Breast epithelium (tissue), 4 donors: ENCODE measurements at places on chromosomes 1 and 21. TPM values are rescaled to one million over a fixed set of nuclear protein-coding genes. Genes with fewer than 3 reads are reported as not detected.

The PRR9 gene
- not detected for total RNA-seq

The RIPPLY3 gene
- total RNA-seq = not detected

The MYOM3 gene
- 0.98 TPM for total RNA-seq

The MAEL gene
- total RNA-seq = not detected

DNA sequence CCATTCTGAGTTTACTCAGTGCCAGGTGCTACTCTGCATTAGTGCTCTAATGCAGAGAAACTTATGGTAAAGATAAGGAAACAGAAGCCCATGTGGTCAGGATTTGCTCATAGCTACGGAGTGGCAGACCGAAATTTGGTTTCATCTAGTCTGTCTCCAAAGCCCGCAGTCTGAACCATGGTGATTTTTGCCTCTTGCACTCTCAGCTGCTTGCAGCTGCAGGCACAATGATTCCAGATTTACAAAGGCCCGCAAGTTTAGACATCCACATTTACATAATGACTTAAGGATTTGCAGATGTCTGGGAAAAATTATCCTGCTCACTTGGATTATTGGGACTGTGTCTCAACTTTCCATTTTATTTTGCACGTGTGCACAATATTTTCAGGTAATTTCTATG is 161.3 kb upstream of the KCNJ6 start:
- DNase-seq = no peak

GRCh38 chr1:213666113-213666512 is 321.7 kb upstream of the PROX1 start:
- DNase-seq = no peak

GRCh38 chr1:224061436-224061835 is 52.5 kb upstream of the FBXO28 start:
- no peak for DNase-seq

- no peak for DNase-seq
Observed at GRCh38 chr1:180185281-180185680, 30.6 kb downstream of the QSOX1 start.

GRCh38 chr21:24658026-24658425 is 949.3 kb downstream of the MRPL39 start:
- DNase-seq = no peak

The GPR25 gene
- total RNA-seq = not detected

The TNFAIP8L2 gene
- total RNA-seq = 5.6 TPM

DNA sequence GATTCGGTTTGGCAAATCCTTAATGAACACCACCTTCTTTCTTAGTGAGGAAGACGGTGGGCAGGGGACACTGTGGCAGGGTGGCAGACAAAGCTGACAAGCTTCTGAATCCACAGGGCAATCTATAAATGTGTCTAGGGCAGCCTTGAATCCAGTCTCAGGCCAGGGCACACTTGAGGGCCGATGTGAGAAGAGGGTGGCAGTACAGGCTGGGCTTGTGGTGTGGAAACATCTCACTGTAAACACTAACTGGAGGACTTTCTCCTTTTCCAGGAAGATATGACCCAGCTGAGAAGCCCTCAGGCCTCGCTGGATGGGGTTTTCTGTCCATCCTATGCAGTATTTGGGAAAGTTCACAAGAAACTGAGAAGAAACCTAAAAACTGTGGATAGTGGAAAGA is 46.5 kb downstream of the PKP1 start:
- DNase-seq = no peak

The GUCA2A gene
- total RNA-seq = not detected

The ADGRL2 gene
- 74.7 TPM for total RNA-seq

The TMEM240 gene
- 3.8 TPM for total RNA-seq

DNA sequence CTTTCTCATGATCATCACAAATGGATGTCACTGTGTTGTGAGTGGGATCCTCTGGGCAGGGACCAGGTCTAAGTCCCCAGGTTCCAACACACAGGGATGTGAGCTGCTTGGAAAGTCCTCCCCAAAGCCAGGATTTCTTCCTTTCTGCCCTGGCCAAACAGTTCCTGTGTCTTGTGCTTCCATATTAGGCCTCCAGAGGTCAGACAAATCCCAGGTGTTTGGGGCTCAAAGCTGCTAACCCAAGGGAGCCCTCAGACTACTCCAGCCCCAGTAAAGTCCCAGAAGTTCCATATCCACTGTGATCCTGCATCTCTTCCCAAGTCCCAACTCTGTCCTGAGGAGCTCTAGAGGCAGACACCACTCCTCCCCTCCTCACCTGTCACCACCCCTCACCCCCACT is 27.7 kb upstream of the MAGOH start:
- no peak for DNase-seq

- no peak for DNase-seq
Observed at GRCh38 chr1:87155648-87156047, 173.0 kb upstream of the LMO4 start.

The LRRC53 gene
- total RNA-seq = not detected

The RCSD1 gene
- total RNA-seq = 12.0 TPM

- no peak for DNase-seq
Observed at GRCh38 chr1:25711555-25712298, 88.3 kb upstream of the SELENON start.

- DNase-seq = no peak
Observed at GRCh38 chr1:97864615-97865014, 56.2 kb downstream of the DPYD start.

DNA sequence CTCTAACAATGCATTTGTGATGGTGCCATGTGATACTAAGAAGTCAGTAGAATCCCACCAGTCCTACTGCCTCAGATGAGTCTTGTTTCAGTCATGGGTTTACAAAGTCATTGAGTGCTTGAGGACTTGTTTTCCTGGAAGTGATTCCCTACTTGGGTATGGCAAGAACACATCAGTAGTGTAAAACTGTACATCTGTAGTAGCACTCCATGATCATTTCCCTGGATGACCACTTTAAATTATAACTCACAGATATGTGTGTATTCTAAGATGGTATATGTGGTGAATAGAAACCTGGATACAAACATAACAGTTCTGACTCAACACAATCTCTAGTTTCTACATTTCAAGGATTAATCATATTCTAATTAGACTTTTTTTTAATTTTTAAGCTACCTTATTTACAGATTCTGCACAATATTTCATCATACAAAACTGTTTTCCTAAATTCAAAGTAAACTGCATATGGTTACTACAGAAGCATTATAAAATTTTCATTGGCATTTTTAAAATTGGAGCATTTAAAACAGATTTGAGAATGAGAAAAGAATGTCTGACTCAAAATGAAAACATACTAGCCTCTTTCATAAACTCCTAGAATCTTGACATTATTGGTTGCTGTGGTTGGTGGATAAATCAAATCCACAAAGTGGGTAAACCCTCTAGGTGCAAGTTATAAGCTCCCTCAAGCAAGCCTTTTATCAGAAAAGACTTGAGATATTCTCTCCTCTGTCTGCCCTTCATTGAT is 6.8 kb upstream of the PSMG1 start:
- no peak for DNase-seq

DNA sequence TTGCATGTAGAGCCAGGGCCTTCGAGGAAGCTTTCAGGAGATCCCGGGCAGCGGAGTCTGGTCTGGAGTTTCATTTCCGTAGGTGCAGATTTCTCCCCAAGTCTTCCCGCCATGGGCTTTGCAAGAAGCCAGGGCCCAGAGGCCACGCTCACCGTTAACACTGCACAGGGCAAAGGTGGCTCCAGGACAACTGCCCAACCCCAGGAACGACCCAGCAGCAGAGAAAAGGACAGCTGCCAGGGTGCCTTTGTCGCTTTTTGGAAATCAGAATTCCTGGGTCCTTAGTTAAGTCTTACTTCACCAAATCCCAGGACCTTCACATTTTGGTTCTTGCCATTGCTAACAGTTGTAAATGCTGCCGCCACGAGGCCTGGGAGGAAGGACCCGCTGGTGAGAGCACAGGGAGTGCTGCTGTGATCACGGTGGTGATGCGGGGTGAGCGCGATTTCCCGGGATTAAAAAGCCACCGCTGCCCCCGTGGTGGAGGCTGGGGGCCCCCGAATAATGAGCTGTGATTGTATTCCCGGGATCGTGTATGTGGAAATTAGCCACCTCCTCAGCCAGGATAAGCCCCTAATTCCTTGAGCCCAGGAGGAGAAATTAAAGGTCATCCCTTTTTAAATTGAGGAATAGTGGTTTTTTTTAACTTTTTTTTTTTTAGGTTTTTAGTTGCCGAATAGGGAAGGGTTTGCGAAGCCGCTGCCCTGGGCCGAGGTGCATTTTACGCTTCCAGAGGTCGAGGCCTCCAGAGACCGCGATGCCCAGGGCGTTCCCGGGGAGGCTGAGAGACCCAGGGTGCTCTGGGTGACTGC is 8.2 kb downstream of the SIM2 start:
- DNase-seq = no peak

The LDLRAP1 gene
- 10.7 TPM for total RNA-seq

- no peak for DNase-seq
Observed at GRCh38 chr1:82586473-82586872, 785.7 kb downstream of the ADGRL2 start.

The PGBD5 gene
- 0.59 TPM for total RNA-seq

DNA sequence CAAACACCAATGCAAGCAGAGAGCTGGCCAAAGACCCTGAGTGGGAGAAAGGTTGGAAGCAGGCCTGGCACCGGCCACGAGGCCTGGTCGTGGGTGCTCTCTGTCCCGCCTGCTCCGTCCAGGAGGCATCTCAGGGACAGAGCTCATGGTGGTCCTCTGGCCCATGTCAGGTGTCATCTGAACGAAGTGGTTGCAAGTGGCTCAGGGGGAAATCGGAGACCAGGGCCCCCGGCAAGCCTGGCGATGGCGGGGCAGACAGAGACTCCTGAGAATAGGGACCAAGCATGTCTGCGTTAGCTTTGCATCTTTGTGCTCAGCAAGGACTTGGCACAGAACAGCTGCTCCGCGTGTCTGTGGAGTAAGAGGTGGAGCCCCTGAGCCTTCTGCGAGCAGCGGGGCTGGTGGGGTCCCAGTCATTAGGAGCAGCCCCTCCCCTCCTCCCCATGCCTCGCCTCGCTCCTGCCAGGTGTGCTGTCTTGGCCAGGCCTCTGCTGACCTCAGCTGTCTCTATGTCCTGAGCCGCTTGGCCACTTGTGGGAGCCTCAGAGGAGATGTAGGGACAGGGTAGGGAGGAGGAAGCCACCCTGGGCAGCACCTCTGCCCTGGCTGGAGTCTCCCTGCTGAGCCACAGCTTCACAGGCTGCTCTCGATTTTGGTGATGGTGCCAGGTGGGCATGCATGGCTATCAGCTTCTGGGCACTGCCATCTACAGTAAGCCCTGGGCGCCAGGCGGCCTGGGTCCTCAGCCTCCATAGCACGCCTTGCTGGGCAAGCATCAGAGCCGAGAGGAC is 362.9 kb upstream of the VAMP3 start:
- DNase-seq = peak; percentile 7

The TRAF3IP3 gene
- total RNA-seq = 4.6 TPM

GRCh38 chr1:39110882-39111281 is 84.7 kb downstream of the NDUFS5 start:
- no peak for DNase-seq

DNA sequence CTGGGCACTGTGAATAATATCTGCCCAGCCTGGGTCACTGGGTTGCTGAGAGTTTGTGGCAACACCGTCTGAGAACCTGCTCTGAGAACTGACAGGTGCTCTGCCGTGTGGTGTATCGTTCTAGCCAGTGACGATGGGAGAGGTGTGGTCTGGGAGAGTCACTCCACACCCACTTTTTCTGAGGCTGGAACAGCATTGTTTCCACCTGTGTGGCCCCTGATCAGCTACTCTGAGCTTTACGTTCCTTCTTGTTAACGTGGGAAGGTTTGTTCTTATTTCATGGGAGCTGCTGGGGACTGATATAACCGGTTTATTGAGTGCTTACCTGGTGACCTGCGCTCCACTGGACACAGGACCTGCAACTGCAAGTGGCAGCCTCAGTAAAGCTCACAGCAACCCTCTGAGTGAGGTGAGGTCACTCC is 34.8 kb upstream of the TENT5C start:
- DNase-seq = peak; percentile 53

DNA sequence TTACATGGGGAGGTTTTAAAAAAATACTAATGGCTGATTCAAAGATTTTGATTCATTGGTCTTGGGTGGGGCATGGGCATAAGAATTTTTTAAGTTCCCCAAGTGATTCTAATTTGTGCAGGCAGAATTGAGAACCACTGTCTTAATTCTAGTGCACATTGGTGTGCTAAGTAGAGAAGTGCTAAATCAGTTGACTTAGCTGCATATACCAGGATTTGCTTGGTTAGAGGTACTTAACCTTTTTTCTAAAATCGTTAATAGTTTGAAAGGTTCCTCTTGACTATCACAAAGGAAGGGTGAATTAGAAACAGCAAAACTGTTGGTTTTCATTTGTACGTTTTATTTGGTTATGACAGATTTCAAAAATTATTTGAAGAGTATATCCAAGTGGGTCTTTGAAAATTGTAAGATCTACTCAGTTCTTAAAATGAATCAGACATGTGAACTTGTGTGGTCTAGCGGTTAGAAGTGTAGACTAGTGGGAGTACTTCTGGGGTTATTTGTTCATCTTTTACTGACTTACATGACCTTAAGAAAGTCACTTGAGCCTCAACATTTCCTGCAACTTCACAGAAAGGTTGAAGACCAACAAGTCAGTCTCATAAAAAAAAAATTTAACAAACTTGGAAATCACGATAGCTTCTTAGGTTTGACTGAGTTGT is 66.7 kb downstream of the RPAP2 start:
- DNase-seq = no peak

The ZNF695 gene
- total RNA-seq = 1.1 TPM

DNA sequence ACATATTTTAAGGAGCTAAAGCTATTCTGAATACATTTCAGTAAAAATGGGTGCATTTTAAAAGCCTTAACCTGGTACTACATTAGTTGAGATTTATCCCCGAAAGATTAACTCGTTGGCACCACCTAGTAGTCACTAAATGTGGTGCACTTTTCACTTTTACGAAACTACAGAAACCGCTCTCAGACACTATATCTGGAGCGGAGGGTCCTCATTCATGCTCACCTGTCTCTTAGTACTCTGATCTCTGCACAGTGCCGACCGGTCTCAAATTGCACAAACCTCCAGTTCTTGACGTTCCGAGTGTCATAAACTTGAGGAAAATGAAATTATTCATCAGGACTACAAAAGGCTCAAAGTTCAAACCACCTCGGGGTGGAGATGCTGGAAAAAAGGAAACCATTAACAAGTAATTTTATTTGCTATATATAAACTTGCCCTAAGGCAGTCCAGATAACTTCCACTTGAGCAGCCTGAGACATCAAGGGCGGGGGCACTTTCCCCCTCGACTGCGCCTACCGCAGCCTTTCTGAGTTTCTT is 722 bp downstream of the LZIC start:
- no peak for DNase-seq

The NUP210L gene
- not detected for total RNA-seq

DNA sequence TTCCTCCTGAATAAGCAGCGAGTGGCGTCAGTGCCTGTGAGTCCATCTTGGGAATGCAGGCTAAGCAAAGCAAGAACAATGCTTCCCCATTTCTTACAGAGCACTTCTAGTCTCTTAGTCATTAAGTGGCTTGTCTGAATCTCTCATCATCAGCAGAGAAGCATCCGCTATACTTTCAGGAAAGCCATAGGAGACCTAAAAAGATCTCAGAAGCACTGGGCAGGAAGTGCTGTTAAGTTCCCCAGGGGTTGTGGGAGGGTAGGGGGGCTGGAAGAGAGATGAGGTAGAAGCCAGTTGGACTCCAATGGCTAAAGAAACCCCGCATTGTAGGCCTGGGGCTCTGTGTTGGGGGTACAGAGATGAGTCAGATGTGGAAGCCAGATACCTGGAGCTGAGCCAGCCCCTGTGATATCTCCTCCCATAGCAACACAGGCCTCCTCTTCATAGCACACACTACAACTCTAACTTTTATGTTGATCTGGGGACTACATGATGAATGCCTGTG is 44.9 kb downstream of the SYT6 start:
- no peak for DNase-seq

GRCh38 chr21:32816261-32816660 is 44.7 kb upstream of the PAXBP1 start:
- no peak for DNase-seq

The PFKFB2 gene
- 7.5 TPM for total RNA-seq

GRCh38 chr1:116487583-116487982 is 83.2 kb downstream of the CD58 start:
- no peak for DNase-seq
